ENCODE measurements at places on chromosomes 11 and 22.

DNA sequence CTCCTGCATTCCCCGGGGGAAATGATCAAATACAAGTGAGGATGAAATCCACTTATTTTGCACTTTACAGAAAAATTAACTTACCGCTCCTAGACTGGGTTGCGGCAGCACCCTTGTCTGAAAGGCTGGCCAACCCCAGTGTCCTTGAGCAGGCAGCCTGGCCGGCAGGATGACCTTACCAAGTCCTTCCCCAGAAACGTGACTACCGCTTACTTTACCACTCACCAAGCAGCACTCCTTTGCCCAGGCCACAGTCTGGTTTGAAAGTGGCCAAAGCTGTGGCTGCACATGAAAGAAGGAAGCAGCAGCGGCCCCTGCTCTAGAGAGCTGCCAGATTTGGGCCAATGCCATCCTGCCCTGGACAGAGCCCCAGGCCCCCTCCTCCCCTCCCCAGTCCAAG is 20.3 kb downstream of the MYH9 start:
- no peak for DNase-seq

- DNase-seq: no peak
Observed at GRCh38 chr11:79508461-79508860, 67.6 kb upstream of the TENM4 start.

- no peak for DNase-seq
Observed at GRCh38 chr11:68193018-68193417, 20.1 kb downstream of the KMT5B start.

DNA sequence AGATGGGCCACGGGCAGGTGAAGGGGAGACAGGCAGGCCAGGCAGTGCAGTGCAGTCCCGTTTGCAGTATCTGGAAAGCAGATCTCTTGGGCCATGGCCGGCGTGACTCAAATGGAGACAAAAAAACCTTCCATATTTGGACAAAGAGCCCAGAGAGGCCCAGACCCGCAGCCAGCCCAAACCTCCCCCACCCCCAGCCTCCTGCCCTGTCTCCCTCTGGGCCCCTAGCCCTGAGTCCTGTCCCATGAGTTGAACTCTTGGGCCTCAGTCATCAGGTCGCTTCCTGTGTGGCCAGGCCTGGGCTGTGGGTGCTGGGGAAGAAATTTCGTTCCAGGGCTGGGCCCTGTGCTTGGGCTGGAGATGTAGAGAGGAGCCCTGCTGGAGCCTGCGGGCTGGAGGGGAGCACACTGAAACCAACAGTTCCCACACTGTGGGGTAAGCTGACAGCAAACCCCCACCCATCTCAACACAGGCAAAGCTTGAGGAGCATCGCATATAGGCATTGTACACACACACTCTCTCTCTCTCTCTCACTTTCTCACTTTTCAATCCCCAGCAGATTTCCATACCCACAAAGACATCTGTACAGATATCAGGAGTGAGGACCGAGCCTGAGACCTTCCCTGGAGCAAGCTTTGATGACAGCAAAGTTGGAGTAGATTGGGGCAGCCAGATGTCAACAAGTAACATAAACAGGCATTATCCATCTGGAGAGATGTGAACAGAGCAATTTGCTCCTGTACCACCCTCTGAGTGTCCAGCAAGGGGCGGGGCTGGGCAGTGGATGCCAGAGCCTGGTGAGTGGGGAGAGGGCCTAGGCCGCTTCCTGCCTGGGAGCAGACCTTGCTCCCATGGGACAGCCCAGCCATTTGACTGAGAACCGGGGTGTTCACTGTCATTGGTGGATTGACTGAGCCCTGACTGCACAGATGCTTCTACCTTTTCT is 17.2 kb downstream of the ARHGEF17 start:
- no peak for DNase-seq

- DNase-seq: no peak
Observed at GRCh38 chr22:20509344-20510047, 2.1 kb downstream of the MED15 start.

- DNase-seq: no peak
Observed at GRCh38 chr11:6414874-6415328, 4.0 kb downstream of the APBB1 start.

DNA sequence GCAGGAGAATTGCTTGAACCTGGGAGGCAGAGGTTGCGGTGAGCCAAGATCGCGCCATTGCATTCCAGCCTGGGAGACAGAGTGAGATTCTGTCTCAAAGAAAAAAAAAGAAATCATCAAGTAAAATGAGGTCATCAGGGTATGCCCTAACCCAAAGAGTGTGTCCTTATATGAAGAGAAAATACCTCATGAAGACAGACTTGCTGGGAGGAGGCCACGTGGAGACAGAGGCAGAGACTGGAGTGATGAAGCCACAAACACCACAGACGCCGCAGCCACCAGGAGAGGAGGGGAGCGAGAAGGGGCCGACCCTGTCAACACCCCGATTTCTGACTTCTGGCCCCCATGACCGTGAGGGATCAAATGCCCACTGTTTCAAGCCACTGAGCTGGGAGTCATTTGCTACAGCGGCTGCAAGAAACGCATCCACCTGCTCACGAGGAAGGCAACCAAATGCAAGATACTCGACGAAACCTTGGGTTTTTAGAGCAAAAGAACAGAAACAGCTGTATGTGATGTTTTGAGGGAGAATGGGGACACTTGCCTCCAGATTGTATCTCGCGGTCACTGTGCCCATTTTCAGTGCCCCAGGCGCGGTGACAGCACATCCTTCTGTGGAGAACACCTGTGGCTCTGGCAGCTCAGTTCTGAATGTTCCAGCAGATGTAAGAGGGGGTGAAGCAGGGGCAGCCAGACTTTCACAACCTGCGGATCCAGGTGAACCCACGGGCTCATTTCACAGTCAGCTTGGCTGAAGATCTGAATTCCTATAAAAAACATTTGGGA is 1317.2 kb downstream of the TBC1D22A start:
- no peak for DNase-seq

DNA sequence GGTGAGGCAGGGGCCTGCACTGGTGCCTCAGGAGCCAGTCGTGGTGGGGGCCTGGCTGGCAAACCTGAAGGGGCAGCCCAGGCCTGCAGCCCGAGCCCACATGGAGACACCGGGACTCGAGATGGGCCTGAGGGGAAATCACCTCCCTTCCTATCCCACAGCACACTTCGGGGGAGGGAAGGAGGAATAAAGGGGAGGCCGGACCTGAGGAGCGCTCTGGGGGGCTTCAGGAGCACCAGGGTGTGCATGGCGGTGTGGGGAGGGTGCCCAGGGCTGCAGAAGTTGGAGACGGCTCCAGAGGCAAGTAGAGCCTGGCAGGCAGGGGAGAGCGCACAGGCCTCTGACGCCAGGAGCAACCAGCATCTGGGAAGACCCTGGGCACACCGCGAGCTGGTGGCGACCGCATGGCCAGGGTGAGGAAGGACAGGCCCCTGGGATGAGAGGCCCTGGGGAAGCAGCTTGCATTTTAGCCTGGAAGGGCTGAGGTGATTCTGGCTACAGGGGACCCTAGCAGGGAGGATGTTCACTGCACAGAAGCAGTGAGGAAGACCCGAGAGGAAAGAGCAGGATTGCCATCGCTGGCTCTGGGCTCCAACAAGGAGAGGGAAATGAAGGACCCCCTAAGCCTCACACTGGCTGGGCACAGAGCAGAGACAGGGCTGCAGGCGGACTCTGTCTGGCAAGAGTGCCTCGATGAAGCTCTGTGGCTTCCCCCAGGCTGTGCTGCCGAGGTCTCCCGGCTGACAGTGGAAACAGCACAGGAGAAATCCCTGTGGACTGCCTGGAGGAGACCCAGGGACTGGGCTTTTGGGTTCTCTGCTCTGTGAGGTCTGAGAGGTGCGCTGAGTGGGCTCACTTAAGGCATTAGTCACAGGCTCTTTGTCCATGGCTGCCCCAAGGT is 457.7 kb downstream of the BRD1 start:
- DNase-seq: no peak

DNA sequence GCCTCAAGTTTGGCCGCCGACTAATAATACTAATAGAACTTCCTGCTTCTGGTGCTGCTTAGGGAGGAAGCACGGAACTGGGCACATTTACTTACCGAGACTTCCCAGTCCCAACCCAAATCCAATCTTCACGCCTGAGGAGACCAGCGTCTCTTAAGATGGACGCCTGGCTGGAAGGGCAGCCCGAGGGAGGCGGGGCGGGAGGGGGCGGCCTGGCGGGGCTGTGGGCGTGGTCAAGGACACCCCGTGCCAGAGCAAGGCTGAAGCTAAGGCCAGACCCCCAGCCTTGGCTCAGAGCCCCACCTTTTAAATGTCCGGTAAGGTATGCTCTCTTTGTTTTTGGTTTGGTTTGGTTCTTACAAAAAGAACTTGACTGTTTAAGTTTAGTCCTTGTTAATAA is at the start of gene GDPD4:
GDPD4 (minus strand) TSS at position 177 of the 400 bp plus-strand sequence. CDS start 16,549 bp downstream, outside the sequence.
- no peak for DNase-seq

GRCh38 chr11:10645212-10645795 is 48.3 kb downstream of the IRAG1 start:
- no peak for DNase-seq

- no peak for DNase-seq
Observed at GRCh38 chr22:37021710-37022482, 2.4 kb downstream of the MPST start.

GRCh38 chr11:72309074-72309598 is 65.2 kb upstream of the PHOX2A start:
- DNase-seq: no peak

GRCh38 chr11:101511065-101511464 is 72.7 kb downstream of the TRPC6 start:
- DNase-seq: no peak

DNA sequence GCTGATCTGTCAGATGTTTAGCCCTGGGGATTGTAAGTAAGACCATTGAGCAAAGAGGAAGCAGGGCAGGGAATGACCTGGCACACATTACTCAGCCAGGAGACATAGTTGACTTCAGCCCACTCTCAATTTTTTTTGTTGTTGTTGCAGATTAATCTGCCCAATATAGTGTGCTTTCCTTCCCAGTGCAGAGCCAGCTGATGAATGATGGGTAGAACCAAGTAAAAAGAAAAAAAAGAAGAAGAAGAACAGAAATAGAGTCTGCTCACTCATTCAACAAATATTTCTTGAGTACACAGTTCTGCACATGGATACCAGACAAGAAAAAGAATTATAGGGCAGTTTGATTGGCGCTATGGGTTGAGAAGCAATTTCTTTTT is 292.7 kb downstream of the ETS1 start:
- no peak for DNase-seq

GRCh38 chr11:34050581-34051348 is 766 bp upstream of the CAPRIN1 start:
- no peak for DNase-seq

GRCh38 chr22:37018815-37019308 is 385 bp downstream of the TST start:
- no peak for DNase-seq

Measured in esophagus squamous epithelium (tissue), 5 donors.